ENCODE measurements at places on chromosomes 4 and X.

- peak; percentile 34 for DNase-seq
These were observed at the start of the genes DHRSX and ZBED1 for GRCh38 chrX:2500803-2501558. DHRSX (minus strand) TSS chrX:2500976; CDS start chrX:2500925, 51 bp downstream. ZBED1 (minus strand) TSS chrX:2500976; CDS start chrX:2490719, 10,257 bp downstream.

DNA sequence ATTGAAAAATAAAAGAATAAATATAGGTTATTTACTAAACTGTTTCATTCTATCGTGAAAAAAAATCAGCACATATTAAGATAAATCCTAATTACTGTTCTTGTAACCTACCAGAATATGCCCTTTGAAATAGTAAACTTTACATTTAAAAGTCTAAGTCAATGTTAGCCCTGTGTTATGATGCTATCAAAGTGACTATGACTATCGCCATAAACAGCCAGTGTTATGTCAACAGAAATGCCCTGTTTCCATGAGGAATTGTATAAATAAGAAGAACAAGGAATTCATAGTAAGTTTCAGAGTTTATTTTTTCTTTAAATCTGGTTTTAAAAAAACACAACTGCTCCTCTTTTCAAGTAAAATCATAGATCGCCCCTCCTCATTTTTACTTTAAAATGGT lies 11.4 kb downstream of the NR3C2 start:
- DNase-seq: no peak

DNA sequence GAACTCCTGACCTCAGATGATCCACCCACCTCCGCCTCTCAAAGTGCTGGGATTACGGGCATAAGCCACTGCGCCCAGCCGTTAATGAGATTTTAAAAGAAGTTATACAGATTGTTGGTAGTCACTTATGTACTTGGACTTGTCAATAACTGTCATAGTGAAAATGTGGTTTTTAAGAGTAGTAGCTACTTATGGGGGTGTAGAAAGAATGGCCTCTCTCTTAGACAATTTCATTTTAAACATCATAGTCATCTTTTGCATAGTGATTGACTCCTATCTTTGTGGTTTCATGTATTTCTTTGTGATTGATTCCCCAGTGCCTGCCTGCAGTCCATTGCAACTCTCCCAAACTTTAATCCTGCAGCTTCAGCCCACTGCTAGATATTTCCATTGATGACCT lies 17.4 kb downstream of the FAM199X start:
- DNase-seq: no peak

DNA sequence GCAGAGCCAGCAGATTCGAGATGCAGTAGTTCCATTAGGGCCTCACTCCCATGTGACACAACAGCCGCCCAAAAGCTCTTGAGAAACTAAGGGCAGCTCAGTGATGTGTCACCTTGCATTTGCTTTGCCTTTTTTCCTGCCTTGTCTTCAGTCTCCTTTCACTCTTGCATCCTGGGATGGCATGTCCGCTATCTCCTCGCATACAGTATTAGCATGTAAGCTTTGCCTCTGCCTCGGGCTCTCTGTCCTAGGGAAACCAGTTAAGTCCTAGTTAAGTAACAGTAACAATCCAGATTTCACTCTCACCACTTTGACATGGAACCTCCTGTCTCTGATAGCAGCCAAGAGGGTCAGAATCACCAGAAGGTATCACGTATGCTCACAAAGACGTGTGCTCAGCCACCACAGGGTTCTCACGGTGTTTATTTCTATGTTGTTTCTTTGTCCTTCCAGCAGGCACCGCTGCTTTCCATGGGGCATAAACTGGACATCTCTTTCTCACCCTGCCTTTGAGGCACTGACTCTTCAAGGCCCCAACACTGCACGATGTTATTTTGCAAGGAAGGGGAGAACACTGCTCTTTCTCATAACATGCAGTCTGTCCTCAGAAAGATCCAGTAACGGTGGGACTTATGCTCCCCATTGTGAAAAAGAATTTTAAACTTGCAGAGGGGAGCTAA lies 26.7 kb upstream of the SORBS2 start:
- DNase-seq: no peak

DNA sequence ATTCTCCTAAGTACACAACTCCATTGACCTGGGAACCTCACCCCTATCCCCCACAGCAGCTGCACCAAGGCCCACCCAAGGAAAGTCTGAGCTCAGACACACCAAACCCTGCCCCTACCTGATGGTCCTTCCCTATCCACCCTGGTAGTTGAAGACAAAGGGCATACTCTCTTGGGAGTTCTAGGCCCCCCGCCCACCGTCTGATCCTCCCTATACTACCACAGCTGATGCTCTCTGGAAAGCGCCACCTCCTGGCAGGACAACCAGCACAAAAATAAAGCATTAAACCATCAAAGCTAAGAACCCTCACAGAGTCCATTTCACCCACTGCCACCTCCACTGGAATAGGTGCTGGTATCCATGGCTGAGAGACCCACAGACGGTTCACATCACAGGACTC lies 83.6 kb downstream of the ANAPC10 start:
- no peak for DNase-seq

GRCh38 chrX:45485719-45486118 lies 285.0 kb upstream of the DIPK2B start:
- DNase-seq: no peak
